ENCODE measurements at places on chromosomes 12 and 14.

DNA sequence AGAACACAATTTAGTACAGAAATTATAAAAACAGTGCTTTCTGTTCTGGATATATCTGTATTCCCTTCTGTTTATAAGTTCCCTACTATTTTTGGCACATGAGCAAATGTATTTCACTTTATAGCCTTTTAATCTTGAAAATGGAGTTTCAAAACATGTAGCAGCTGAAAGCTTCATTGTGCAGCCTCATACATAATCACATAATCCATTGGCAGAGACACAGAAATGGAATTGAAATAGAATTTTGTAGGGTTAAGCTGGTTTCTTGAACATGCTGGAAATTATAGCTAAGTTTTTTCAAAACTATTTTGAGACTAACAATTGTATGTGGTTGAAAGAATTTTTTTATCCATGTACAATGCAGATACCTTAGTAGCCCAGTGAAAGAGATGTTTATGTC, 614.3 kb upstream of the MDGA2 start:
- DNase-seq, result no peak

DNA sequence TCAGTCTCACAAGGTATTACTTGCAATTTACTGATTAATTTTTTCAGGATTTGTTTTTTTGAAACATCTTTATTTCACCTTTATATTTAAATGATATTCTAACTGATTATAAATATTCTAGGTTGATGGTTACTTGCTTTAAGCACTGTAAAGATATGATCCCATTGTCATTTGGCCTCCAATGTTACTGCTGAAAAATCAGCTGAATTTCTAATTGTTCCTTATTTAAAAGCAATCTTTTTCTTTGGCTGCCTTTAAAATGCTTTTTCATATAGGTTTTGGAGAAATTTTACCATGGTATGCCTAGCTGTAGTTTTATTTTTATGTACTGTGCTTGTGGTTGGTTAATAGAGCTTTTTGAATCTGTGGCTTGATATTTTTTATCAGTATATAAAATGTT, 275.6 kb upstream of the PPFIA2 start:
- DNase-seq, result no peak

- no peak for DNase-seq
Measured at GRCh38 chr12:119802472-119802871, 74.6 kb downstream of the CIT start.

DNA sequence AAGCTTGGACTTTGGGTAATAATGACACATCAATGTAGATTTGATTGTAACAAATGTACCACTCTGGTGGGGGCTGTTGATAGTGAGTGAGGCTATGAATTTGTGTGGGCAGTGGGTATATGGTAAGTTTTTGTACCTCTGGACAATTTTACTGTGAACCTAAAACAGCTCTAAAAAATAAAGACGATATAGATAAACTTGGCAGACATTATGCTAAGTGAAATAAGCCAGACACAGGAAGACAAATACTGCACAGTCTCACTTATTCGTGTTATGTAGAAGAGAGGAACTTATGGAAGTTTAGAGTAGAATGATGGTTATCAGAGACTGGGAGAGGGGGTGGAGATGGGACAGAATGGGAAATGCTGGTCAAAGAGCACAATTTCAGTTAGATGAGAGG, 8.7 kb downstream of the KRT6C start:
- DNase-seq, result no peak

DNA sequence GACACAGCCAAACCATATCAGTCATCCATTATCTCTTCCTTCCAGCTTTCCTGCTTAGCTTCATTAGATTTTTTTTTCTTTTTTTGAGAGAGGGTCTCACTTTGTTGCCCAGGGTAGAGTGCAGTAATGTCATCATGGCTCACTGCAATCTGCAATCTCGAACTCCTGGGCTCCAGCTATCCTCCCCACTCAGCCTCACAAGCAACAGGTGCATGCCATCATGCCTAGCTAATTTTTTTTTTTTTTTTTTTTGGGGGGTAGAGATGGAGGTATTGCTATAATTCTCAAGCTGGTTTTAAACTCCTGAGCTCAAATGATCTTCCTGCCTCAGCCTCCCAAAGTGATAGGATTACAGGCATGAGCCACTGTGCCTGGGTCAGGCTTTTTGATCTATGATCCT, 38.3 kb upstream of the PPM1A start:
- DNase-seq, result no peak

DNA sequence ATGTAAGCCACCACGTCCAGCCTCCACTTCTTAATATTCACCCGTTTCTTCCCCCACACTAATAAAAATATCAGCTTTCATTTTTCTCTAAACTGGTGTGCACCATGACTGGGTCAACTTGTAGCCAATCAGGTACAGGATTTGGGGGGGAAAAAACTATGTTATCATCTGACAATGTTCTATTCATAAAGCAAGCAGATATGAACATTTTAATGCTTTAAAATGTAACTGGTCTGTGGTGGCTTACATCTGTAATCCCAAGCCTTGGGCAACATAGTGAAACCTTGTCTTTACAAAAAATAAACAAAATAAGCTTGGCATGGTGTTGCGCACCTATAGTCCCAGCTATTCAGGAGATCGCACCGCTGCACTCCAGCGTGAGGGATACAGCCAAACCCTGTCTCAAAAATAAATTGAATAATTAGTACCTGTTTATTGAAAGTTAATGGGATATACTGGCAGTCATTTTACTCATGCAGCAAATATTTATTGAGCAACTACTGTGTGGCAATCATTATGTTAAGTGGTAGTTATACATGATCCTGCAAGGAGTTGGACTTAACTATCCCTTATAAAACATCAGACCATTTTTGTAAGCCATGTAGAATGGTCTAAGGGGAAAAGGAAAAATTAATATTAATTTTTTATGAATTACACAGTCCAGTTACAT, 15.3 kb upstream of the ITPR2 start:
- DNase-seq, result no peak

GRCh38 chr14:90428676-90429075, 31.8 kb downstream of the CALM1 start:
- no peak for DNase-seq

GRCh38 chr14:49159081-49159480, 427.1 kb downstream of the RPS29 start:
- DNase-seq, result no peak

DNA sequence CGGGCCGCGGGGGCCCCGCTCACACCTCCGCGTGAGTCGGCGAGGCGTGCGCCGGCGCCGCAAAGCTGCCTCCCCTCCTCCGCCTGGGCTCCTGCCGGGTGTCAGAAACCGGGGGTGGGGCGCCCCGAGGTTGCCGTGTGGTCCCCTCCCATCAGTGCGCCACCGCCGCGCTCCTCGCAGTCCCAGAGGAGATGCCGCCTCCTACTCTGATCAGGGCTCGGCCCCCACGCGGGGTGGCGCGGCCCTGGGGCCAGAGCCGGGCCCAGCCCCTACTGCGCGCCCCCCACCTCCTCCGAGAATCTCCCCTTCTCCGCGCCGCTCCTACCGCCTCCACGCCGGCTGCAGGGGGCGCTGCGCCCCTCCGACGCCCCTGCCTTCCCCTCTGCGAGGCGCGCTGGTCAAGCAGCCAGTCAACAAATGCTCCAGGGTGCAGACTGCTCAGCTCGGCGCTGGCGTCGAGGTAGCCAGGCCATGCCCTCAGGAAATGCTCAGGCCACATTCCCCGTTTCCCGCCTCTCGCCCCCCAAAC, 467 bp upstream of the JAG2 start:
- DNase-seq, result peak; percentile 76

GRCh38 chr12:50355365-50355764, 41.0 kb downstream of the FAM186A start:
- no peak for DNase-seq

GRCh38 chr14:95323917-95324316, 4.2 kb upstream of the CLMN start:
- no peak for DNase-seq

DNA sequence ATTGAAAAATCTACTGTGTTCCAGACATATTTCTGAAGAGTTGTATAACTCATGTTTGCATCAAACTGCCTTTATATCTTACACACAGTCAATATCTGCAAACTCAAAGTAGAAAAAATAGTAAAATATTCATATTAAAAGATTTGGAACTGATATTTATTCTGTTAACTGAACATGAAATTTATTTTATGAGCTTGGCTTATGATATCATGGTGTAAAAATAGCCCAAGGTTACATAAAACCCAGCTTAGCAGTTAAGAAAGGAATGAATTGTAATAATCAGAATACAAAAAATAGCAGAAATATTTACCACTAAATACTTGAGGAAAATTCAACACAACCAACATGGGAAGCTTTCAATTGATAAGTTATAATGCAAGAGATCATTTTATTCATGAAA, 367.9 kb downstream of the FLRT2 start:
- DNase-seq, result no peak

GRCh38 chr14:86779416-86779815, 1213.6 kb downstream of the GALC start:
- no peak for DNase-seq

GRCh38 chr12:120999191-121000120, 16.8 kb downstream of the C12orf43 start:
- no peak for DNase-seq

DNA sequence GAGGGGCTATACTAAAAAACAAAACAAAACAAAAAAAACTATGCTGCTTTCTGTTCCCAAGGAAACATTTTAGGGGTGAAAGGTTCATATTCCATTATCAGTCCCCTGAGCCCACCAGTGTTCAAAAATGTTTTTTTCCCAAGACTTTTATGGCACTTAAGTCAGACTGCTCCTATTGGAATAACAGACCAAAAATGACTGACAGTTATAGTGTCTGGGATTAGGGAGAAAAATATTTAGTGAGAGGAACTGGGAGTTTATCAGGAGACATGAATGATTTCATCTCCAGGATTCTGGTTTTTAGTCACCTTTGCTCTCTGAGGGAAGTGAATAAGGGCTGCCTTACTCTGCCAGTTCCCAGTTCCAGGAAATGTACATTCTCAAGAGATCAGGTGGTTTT, 68.0 kb downstream of the PDE3A start:
- no peak for DNase-seq
